ENCODE measurements at places on chromosomes 13 and 19.

- DNase-seq = peak; percentile 99
Observed at GRCh38 chr19:46963093-46963734, 56.4 kb upstream of the NPAS1 start.

DNA sequence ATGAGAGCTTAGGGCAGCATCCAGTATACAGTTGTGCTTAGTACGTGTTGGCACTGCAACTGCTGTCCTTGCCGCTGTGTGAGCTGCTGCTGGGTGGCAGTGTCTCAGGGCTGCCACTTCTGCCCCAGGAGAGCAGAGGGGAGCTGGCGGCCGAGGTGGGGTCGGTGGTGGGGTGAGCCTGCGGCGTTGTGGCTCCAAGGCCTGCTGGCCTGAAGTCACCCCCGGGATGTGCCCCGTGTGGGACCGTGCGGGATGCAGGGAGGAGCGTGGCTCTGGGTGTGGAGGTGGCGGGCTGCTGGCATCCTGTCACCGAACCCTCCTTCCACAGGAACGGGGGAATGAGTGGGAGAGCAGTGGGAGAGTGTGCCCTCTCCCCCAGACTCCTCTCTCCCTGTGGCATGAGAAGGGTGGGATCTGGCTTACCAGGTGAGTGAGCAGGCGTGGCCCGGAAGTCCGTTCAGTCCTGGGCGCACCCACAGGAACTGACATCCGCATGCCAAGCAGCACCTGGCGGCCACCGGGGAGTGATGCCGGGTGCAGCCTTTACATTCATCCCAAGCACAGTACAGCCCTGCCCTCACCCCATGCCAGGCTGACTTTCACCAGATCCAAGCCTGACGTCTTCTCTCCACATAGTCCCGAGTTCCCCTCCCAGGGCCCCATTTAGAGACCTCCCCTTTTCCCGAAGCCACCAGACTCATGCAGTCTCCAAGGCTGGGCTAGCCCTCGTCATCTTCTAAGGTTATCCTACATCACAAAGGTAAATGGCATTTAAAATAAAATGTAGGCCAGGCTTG lies 26.6 kb downstream of the MCF2L start:
- no peak for DNase-seq

DNA sequence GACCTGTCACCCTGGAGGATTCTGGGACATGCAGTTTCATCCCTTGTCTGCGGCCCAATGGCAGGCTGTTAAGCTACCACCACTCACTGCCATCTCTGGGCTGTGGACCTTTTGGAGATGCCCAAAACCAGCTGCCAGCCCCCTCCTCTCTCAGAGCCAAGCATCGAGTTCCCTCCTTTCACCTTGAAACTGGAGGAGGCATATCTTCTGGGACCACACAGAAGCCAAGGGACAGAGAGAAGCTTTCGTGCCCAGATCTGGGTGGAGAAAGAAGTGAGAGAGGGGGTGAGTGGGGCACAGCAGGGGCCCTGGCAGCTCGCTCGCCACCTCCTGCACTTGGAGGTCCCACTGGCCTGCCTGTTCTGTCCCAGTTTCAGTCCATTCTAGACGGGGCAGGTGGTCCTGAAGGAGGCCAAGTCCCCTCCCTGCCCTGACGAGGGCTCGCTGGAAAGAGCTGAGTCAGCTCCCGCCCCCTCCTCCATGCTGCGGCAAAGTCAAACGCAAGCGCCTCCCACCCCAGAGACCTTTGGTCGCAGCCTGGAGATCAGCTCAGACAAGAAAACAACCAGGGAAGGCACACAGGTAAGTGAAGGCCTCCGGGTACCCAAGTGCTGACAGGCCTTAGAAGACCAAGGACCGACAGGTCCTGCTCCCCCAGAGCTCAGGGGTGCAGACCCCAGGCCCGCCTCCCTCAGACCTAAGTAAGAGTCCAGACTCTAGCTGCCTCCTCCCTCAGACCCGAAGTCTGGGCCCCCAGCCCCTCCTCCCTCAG lies 3.8 kb downstream of the BCAT2 start:
- DNase-seq = peak; percentile 59

DNA sequence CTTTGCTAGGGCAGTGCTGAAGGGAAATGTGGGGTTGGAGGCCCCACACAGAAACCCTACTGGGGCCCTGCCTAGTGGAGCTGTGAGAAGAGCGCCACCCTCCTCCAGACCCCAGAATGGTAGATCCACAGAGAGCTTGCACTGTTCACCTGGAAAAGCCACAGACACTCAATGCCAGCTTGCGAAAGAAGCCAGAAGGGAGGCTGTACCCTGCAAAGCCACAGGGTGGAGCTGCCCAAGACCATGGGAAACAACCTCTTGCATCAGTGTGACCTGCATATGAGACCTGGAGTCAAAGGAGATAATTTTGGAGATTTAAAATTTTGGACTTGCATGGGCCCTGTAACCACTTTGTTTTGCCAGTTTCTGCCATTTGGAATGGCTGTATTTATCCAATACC lies 615.4 kb upstream of the MIR17HG start:
- no peak for DNase-seq

DNA sequence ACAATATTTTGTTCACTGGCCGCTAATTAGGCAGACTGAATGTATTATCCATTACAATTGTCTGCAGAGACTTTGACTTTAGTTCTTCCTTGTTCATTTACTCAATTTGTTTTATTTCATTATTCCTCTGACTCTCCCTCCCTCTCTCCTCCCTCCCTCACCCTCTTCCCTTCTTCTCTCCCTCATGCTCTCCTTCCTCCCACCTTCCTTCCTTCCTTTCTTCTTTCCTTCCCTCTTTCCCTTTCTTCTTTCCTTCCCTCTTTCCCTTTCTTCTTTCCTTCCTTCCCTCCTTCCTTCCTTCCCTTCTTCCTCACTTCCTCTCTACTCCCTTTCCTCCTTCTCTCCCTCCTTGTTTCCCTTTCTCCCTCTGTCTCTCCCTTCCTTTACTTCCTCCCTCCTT lies 1591.0 kb upstream of the SLC10A2 start:
- DNase-seq = no peak

DNA sequence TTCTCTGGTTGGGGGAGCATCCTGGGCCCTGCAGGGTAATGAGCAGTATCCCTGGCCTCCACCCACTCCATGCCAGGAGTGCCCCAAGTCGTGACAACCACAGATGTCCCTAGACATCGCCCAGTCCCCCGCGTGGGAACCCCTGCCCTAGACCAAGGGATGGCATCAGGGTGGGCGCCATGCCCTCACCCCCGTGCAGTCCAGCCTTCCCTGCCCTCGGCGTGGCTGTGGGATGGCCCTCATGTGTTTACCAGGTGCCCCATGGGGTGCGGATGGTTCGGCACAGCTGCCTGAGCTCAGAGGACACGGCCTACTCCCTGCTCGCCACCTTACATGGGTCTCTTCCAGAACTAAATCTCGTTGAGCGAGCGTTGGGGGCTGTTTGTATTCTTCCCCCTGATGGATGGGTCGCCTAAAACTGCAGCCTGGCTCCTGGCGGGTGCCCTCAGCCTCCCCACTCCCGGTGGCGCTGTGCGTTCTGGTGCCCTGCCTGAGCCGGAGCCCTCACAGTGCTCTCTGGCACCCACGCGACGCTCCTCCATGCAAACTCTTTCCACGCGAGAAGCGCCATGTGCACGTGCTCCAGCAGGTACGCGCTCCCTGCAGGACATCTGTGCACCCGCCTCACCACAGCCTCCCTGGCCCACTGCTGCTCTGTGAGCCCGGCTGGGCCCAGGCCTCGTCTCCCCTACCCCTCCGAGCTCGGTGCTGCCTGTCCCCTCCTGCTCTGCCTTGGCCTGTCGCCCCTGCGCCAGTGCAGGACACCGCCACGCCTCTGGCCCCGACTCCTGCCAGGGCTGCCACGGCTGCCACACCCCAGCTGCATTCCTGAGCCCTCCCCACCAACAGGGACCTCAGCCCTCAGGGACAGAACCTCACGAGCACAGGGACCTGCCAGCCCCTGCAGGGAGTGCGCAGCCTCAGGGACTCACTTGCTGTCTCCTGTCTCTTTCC lies 145.0 kb downstream of the KDM4B start:
- DNase-seq = no peak

DNA sequence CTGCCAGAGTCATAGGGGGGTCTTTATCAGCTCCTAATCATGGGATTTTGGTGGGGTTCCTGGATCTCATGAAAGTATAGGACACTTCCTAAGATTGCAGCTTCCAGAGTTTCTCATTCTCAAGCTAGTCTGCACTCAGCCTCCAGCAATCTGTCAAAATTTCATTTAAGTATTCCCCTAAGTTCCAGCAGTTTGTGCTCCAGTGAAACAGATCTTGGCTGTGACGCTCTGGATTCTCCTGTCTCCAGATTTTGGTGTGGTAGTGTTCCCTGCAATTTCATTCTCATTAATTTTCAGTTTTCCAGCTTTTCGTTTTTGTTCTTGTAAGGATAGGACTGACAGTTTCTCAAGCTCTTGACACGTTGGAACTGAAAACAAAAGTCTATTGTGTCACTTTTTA lies 908.9 kb upstream of the MIR17HG start:
- DNase-seq = no peak

DNA sequence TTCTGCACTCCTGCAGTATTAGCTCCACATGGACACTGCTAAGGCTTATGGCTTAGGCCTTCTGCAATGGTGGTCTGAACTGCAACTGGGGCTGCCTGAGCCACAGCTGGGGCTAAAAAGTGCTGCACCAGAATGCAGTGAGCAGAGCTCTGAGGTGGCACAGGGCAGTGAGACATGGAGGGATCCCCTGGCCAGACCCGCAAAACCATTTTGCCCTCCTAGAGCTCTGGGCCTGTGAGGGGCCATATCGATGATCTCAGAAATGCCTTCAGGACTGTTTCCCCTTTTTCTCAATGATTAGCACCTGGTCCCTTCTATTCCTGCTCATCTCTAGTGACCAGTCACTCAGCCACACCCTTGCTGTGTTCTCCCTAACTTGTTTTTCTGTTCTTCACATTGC lies 397.7 kb downstream of the UQCRFS1 start:
- DNase-seq = no peak

GRCh38 chr13:97484301-97484700 lies 50.3 kb downstream of the RAP2A start:
- DNase-seq = no peak

DNA sequence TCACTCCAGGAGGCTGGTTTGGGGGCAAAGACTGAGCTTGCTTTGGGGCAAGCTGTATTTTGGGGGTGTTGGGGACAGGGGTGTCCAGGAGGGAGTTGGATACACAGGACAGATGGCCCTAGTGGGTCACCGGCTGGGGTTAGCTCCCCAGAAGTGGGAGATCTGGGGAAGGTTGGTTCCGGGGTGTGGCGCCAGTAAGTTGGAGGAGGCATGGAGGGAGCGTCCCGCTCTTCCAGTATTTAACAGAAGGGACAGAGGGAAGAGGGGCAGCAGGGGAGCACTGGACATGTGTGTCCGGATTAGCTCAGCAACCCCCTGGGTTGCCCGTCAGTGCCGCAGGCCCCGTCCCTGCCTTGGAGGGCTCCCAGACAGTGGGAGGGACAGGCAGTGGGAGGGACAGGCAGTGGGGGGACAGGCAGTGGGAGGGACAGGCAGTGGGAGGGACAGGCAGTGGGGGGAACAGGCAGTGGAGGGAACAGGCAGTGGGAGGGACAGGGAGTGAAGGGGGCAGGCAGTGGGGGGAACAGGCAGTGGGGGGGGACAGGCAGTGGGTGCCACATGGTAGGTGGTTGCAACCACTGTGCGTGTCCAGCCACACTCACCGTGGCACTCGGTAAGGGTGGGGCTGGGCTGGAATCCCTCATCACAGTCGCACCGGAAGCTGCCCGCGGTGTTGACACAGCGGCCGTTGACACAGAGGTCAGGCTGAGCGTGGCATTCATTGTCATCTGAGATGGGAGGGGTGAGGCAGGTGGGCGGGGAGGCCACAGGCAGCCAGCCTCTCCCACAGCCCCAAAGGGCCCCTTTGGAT lies 33.2 kb downstream of the CCL25 start:
- DNase-seq = no peak

DNA sequence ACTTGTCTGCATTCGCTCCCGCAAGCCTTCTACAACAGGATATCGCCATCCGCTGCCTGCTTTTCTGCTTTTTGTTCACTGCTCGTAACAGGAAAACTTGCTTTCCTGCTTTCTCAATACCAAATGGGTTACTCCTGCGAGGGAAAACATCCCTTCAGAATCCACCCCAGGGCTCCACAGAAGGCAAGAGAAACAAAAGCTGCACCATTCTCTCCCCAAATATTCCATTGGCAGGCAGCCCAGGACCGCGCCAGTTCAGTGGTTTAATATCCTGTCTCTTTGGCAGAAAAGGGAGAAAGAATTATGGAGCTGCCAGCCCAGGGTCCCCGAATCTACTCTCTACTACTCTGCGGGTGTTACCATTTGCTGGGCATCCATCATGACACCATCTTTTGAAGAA lies 84.7 kb upstream of the DOCK9 start:
- no peak for DNase-seq

- no peak for DNase-seq
Observed at GRCh38 chr13:76029088-76029487, 393.0 kb downstream of the LMO7 start.

DNA sequence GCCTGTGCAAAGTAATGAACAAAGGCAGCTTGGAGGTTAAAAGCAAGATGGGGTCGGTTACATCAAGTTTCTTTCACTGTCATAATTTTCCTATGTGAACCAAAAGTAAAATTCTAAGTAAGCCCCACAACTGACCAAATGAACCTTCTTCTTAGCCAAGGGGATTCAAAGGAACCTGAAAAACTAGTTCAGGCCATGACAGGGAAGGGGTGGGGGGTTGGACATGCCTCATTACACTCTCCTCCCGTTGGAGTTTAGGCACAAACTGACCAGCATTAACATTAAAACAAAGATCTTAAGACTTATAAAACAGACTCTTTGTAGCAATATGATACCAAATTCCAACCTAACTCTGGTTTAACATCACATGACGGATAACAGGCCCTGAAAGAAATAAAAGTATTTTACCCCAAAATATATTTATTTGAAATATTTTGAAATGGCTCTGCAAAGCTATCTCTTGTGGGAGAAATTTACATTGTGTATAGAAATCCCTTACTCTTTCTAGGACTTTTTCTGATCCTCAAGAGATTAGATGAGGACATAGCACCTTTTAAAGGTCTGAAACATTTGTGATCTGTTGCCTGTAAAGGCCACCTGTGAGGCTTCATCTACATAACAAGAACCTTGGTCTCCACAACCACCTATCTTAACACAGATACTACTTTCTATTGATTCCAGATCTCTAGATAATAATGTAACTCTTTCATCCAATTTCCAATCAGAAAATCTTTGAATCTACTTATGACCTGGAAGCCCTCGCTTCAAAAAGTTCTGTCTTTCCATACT lies 1829.0 kb upstream of the MIR17HG start:
- no peak for DNase-seq

DNA sequence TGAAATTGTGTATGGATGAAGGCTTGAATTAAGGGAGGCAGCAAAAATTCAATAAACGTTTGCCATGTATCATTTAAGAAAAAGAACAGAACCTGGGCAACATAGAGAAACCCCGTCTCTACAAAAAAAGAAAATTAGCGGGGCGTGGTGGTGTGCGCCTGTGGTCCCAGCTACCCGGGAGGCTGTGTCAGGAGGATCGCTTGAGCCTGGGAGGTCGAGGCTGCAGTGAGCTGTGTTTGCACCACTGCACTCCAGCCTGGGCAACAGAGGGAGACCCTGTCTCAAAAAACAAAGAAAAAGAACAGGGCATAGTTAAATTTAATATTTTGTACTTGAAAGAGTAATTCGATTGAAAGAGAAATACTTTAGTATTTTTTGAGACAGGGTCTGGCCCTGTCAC lies 1.4 kb downstream of the UBA2 start:
- no peak for DNase-seq

All from mesenchymal stem cell (in vitro differentiated cells and primary cell).